Right renal pelvis (tissue), 4 donors: ENCODE measurements at places on chromosomes 7 and 10. TPM values are rescaled to one million over a fixed set of nuclear protein-coding genes. Genes with fewer than 3 reads are reported as not detected.

DNA sequence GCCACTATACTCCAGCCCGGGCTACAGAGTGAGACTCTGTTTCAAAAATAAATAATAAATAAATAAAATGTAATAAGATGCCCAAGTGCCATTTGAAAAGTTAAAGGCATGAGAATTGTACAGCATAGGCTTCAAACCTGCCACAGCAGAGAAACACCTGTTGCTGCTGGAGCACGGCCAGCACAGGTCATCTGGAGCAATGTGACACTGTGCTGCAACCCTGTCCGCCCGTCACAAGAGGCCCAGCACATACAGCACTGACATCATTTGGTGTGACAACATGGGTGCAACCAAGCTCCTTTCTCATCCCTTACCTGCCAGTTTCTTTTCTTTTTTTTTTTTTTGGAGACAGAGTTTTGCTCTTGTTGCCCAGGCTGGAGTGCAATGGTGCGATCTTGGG lies 1.3 kb downstream of the RFC2 start:
- no peak for DNase-seq

- no peak for DNase-seq
Measured at GRCh38 chr10:111211706-111212105, 134.9 kb downstream of the ADRA2A start.

- DNase-seq = no peak
Measured at GRCh38 chr10:53957401-53957800, 843.6 kb downstream of the PCDH15 start.

GRCh38 chr7:99313204-99313573 lies 12.5 kb upstream of the ARPC1A start:
- no peak for DNase-seq

DNA sequence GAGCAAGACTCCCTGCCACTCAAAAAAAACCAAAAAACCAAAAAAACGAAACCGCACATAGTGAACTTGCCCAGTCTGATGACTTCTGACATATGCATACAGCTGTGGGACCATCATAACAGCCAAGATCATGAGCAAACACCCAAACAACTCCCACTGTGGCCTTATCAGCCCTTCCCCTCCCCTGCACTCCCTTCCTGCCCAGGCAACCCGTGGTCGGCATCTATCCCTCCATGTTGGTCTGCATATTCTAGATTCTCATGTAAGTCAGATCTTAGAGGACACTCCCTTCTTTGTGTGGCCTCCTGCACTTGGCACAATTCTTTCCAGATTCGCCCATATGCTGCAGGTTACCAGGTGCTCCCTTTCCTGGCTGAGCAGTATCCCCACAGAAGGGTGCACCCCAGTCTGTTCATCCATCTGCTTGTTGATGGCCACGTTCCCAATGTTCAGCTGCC lies 72.8 kb downstream of the GNA12 start:
- DNase-seq = no peak

Gene NXPH1
- polyA plus RNA-seq = not detected

DNA sequence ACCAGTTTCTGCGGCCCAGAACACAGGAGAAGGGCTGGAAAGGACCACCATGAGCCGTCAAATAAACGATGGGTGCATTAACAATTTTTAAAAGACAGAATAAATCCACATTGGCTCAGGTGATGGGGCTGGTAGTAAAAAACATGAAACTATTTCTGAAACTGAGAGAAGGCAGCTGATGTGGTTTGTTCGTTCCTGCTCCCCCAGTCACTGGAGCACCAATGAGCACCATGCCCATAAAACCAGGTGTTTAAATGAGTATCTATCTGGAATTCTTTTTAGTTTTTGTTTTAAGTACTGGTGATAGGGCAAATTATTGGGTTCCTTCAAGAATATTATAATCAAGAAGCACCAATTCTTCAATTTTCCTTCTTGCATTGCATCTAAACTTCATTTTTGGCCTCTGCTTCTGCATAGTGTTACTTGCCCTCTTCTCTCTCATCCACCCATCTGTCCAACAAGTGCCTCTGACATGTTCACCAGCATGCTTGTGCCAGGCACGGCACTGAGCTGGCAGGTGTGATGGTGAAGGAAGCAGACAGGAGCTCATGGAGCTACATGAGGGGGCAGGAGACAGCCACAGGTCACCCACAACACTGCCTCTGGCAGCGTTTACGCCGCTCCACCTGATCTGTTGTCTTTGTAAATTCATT lies 65.5 kb downstream of the LARP4B start:
- DNase-seq = no peak

GRCh38 chr10:61628875-61629513 lies 33.7 kb upstream of the CABCOCO1 start:
- no peak for DNase-seq

DNA sequence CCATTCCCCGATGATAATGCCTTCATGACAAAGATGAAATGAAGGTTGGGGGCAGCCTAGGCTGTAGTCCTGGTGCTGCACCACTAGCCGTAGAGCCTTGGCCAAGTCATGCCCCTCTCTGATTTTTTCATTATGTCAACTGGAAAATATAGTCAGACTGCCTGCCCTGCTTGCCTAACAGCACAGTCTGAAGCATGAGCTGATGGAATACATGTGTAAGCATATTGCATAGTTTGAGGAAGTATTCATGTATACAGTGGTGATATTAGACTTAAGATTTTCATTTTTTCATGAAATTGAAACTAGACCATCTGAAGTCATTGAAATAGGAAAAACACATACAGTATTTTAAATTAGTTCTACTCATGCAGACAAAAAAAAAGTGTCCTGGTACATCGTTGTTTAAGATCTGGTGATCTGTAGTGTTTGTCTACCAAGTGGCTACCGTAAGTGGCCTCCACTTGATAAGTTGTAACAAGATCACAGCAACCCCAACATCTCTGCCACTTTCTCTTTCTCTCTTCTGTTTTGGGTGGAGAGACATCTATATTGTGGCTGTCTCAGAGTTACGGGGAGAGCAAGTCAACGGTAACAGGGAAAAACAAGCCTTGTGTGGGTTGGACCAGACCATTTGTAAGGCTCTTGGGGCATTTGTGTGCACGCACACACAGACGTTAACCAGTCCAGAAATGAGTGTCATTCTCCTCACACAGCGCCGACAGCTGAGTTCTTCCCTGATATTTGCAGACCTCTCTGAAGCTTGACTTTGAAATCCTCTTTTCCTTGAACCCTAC lies 716.6 kb upstream of the GALNT17 start:
- no peak for DNase-seq

DNA sequence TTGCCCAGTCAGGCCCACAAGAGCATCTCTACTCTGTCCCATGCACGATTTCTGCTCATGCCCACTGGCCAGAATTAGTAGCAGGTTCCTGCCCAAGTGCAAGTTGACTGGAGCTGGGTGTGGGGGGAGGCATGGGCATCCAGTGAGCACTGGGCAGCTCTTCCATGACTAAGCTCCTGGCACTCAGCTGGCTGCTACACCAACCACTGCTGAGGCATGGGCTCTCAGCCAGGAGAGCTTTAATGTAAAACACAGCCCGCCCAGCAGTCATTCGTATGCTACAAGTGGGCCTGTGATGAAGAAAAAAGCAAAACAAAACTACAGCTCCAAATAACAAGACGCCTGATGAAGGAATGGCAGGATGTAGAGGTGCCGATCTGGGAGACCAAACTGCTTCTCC lies 335.4 kb upstream of the PFKP start:
- DNase-seq = no peak

- DNase-seq = no peak
Measured at GRCh38 chr7:26687032-26687431, 177.4 kb downstream of the SKAP2 start.

DNA sequence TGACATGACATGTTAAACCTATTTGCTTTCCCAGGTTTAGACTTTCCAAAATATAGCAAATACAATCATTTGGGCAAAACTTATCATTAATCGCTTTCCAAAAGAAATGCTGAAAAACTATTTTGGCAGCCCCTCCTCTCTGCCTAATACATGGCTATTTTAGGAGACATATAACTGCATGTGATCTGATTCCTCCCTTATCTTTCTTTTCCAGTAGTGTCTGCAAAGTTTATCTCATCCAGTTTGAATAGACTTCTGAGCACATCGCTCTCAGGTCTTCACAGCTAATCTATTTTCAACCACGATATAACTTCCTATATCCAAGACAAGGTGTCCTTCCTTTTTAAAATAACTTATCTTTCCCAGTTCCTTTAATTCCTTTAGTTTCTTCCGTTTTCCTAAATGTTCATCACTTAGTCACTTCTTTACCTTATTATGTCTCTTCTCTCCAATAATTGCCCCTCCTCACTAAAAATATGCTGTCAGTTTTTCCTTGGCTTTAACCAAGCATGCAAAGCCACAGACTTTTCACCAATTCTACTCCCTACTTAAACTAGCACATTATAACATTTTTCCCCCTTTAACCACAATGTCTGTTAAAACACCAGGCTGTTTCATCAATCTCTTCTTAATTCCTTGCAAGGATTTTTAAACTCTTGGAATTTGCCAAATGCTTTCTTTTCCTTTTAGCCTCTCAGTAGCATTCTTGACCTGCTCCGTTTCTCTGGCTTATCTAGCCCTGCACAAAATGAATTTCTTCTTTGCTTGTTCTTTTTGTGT lies 24.4 kb downstream of the GNG11 start:
- no peak for DNase-seq

Gene NODAL
- polyA plus RNA-seq = 0.22 TPM

DNA sequence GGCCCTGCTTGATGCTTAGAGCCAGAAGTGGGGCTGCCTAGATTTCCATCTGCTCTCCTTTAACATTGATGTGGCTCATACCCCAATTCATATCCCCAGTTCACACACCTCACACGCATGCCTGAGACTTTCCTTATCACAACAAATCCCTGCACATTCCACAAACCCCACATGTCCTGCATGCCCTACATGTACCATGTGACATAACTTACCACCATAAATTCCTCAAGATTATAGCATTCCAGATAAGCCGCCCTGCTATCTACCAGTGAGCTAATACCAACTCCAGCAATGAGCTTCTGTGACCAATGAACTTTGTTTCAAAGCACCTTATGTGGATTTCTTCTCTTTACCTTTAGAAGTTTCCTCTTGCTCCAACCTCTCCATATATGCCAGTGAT lies 104.7 kb upstream of the RAB11FIP2 start:
- DNase-seq = no peak

GRCh38 chr10:114257498-114257897 lies 18.4 kb downstream of the VWA2 start:
- no peak for DNase-seq

Gene TRIM56
- polyA plus RNA-seq = 19.0 TPM

Gene WASHC2C
- 51.4 TPM for polyA plus RNA-seq

- no peak for DNase-seq
Measured at GRCh38 chr7:80711531-80711930, 73.1 kb downstream of the CD36 start.

DNA sequence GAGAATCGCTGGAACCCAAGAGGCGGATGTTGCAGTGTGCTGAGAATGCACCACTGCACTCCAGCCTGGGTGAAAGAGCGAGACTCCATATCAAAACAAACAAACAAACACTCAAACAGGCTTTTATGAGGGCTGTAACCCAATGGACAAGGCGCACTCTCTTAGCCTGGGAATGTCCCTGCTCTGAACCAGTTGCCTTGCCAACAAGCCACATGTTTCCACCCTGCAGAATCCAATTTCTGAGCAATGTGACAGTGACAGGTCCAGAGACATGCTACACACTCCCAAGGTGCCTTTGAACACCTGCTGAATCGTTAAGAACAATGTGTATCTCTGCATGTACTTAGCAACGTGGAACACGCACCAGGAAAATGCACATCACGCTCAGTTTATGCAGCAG lies 186.8 kb upstream of the AUTS2 start:
- no peak for DNase-seq

- DNase-seq = no peak
Measured at GRCh38 chr10:94316560-94316959, 46.2 kb downstream of the NOC3L start.

Gene OPALIN
- polyA plus RNA-seq = not detected

DNA sequence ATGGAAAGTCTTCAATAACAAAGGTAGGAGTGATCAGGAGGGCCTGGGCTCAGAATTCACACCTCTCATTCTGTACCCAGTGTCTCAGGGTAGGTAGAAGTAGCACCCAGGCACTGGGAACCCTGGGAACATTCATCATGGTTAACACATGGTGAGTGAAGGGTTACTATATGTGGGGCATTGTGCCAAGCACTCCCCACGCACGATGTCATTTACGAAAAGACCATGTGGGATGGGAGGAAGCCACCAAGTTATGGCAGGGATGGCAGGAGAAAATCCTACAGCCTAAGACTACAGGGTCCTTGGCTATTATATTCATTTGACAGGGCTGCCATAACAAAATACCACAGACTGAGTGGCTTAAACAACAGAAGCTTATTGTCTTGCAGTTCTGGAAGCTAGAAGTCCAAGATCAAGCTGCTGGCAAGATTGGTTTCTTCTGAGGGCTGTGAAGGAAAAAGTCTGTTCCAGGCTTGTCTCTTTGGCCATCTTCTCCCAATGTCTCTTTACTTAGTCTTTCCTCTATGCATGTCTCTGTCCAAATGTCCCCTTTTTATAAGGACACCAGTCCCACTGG lies 27.7 kb upstream of the DDIT4 start:
- no peak for DNase-seq

Gene C10orf53
- not detected for polyA plus RNA-seq

DNA sequence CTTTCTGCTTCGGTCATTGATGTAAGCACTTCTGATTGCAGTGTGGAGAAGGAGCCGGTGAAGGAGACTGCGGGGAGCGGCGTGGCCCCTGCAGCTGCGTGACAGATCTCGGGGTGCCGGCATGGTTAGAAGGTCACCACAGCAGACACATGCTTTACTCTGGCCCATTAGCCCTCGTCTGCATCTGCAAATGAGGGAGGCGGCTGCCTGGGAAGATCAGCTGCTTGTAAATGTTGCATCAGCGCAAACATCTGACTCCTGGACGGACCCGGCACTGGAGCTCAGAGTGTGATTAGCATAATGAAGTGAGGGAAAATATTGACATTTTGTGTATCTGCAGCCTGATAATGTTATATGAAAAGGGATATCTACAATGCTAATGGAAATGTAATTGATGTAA lies 30.5 kb upstream of the MNX1 start:
- no peak for DNase-seq

Gene CALML3
- polyA plus RNA-seq = not detected
